ENCODE measurements at places on chromosomes 1 and 21.

GRCh38 chr1:225406976-225407725 lies 20.7 kb downstream of the LBR start:
- no peak for DNase-seq

DNA sequence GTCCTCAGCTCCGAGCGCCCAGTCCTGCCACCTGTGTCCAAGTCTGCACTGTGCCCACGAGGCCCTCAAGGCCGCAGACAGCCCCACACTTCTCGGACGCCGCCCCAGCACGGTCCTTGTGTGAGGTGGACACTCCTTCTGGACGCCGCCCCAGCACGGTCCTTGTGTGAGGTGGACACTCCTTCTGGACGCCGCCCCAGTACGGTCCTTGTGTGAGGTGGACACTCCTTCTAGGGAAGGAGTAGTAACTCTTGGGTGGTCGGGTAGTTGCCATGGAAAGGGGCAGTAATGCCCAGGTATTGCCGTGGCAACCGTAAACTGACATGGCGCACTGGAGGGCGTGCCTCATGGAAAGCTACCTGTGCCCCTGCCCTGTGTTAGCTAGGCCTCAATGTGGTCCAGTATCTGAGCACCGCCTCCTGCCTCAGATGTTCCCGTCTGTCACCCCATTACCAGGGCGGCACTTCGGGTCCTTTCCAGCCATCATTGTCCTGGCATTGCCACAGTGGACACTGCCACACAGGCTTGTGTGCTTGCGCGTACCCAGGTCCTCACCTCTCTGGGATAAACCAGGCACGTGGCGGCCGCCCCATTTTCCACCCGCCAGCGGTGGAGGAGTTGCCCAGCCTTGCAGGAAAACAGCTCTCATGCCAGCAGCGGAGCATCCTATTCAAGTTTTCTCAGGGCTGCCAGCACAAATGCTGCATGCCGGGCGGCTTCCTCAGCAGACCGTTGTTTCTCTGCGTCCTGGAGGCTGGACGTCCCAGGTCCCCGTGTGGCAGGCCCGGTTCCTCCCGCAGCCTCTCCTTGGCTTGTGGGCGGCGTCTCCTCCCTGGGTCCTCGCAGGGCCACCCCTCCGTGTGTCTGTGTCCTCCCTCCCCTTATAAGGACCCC lies 40.8 kb upstream of the POFUT2 start:
- no peak for DNase-seq

GRCh38 chr21:33158654-33159053 lies 71.1 kb upstream of the IFNAR2 start:
- DNase-seq = no peak

DNA sequence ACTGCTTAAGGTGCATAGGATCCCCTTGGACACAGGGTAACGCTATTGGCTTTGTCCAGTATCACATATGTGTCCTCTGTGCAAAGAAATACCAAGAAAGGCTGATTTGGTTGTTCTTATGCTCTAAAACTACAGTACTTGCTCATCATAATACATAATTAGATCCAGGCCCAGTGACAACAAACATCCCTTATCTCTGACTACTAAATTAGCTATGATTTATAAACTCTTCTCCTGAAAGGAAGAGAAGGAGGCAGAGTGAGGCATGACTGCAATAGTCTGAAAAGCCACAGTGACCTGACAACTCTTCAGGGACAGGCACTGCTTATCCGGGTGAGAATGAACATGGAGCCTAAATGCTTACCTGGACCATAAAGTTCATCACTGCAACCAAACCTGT lies 30.7 kb downstream of the MGST3 start:
- no peak for DNase-seq

- no peak for DNase-seq
Measured at GRCh38 chr1:11301601-11302000, 28.6 kb downstream of the UBIAD1 start.

- no peak for DNase-seq
Measured at GRCh38 chr1:168468042-168468809, 75.6 kb downstream of the XCL2 start.

GRCh38 chr1:30419831-30420230 lies 303.6 kb downstream of the MATN1 start:
- no peak for DNase-seq

DNA sequence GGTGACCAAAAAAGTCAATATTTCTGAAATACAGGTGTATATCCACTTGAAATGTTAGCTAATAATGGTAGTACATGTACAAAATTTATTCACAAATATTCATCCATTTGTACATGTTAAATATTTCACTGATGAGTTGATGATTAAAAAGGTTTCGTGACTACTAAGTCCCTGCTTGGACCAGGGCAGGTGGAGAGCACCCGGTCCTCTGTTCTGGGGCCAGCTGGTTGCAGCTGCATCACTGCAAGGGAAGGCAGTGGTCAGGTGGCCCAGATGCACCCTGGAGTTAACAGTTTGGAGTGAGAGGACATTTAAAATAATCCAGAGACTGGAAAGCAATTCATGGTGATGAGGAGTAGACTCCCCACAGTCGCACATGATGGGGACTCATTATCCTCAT lies 141.2 kb downstream of the ZBTB18 start:
- DNase-seq = no peak

- DNase-seq = peak; percentile 24
Measured at GRCh38 chr1:185864889-185865517, 130.8 kb downstream of the HMCN1 start.

- DNase-seq = peak; percentile 83
Measured at GRCh38 chr1:157969697-157970485, 23.6 kb upstream of the KIRREL1 start.
